ENCODE measurements at places on chromosomes 1 and 21.

DNA sequence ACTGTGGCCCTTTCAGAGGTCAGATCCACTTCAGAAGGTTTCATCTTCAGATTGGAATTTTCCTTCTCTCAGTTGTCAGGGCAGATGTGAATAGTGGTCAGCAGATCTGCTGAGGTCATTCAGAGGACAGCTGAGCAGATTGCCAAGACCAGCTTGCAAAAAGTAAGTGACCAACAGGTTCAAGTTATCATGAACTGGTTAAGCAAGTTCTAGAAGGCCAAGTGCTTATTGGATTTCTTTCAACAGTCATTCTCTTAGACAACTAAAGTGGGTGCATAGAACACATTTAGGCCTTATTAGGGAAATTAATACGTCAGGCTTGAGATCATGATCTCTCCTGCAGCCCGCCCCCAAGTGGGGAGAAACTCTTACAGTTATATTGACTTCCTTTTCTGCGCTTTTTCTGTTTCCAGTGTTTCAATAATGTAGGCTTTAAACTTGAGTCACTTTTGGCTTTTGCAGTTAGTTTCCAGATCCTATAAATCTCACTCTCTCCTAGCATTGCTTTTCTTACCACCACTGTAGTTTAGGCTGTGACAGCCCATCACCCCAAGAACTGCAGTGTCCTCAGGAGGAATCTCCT lies 96.4 kb downstream of the C1orf21 start:
- DNase-seq, result no peak

- DNase-seq, result peak; percentile 40
These were observed 112.7 kb downstream of the RUNX1 start for GRCh38 chr21:34936371-34936789.

- DNase-seq, result peak; percentile 32
These were observed 106.7 kb upstream of the ADAR start for GRCh38 chr1:154714638-154715037.

DNA sequence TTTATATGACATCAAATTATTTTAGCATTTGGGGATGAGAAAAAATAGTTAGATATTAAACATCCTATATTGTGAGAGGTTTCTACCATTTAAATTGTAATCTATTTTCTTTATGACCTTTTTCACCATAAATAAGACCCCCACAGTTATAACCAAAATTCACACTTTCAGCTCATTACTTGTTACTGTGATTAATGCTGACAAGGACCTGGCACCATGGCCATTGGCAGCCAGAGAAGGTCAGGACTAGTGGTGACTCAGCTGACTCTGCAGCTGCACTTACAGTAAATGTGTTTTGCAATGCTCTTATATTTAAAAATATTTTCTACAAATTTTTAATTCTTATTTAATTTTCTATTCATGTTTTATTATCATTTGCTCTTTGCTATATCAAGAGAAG lies 133.3 kb upstream of the C1orf105 start:
- DNase-seq, result peak; percentile 57

GRCh38 chr1:113035086-113035485 lies 37.9 kb upstream of the LRIG2 start:
- DNase-seq, result no peak

DNA sequence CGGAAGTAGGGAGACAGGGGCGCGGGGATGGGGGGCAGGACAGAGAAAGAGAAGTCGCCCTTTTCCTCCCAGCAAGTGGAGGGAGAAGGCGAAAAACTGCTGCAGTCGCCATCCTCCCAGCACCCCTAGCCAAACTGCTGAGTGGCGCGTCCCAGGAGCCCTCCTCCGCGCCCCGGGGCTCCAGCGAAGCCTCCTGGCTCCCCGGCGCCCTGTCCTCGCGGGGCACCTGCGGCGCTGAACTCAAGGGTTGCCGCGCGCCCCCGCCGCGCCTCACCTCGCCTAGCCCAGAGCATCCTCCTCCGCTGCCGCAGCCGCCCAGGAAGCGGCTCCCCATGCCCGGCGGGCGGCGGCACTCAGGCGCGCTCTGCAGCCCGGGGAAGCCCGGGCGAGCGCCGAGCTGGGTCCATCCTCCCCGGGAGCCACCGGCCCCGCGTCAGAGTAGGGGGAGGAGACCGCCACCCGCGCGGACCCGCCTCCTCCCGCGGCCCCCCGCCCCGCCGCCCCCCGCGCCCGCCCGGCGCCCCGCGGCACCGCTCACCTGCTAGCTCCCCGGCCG lies at the start of gene DAB1:
DAB1 (minus strand) TSS at position 405 of the 556 bp plus-strand sequence. CDS start 133,030 bp downstream, outside the sequence.
- DNase-seq, result peak; percentile 40

DNA sequence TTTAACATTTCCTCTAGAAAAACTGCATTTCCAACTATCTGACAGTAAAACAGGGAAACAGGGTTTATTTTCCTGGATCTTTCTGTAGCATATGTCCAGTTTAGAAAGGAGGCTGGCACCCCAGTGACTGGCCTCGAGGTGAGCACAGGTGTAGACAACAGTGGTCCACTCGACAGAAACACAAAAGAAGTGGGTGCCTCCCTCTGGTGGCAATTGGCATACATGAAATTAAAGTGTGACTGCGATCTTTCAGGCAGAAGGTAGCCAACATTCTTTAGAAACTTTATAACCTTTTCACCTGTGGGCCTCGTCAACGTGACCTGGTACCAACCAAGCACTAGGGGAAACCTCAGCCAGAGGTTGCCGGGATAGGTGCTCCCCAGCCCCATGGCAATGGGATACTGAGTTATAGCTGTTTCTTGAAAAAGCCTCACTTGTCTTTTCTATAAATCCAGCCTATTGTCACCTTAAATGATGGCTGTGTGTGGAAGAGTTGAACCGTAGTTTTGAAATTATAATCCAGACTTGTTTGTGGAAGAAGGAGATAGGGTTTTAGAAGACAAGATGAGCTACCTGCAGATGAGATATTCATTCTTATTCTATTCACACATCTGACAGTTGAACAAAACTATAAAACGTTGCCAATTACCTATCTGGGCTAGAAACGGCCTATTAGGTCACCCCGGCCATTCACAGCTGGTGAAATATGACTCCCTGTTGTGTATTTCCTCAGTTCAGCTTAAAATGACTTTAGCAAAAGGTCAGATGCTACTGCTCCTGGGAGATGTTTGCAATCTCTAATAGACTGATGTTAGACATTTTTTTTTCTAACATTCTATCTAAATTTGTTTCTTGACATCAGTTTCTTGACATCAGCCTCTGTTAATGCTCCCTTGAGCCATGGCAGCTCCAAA lies 44.3 kb downstream of the PCP4 start:
- no peak for DNase-seq

DNA sequence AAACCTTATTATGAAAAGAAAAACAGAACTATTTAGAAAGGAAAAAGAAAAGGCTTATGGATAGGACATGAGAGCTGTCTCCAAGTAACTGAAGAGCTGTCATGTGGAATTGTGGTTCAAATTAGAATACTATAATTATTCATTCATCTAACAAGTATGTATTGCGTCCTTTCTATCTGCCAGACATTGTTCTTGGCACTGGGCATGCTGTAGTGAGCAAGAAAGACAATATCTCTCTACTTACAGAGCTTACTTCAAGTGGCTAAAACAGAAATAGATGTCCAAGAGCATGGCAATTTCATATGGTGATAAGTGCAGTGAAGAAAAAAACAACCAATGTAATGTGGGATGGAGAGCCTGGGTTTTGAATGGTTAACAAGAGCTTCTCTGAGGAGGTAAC lies 413.0 kb downstream of the DPYD start:
- DNase-seq, result peak; percentile 2

DNA sequence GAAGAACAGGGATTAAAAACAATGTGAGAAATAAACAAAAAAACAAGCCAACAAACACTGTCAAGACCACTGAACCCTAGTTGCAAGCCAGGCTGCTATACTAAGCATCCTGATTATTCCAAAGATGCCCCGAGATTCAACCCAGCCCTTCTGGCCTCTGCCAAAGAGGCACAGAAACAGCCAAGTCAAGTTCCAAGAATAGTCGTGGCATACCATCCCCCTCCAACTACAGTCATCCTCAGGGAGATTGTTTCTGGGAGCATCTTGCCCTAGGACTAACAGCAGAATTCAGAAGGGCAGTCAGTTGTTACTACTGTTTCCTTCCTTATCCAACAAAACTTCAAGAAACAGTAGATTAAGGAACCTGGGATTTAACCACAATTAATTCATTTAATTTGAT lies 52.3 kb downstream of the ABL2 start:
- peak; percentile 81 for DNase-seq

- DNase-seq, result peak; percentile 86
These were observed 269.2 kb downstream of the SDCCAG8 start for GRCh38 chr1:243525085-243525487.

- no peak for DNase-seq
These were observed 52.3 kb upstream of the COL18A1 start for GRCh38 chr21:45352621-45353139.

DNA sequence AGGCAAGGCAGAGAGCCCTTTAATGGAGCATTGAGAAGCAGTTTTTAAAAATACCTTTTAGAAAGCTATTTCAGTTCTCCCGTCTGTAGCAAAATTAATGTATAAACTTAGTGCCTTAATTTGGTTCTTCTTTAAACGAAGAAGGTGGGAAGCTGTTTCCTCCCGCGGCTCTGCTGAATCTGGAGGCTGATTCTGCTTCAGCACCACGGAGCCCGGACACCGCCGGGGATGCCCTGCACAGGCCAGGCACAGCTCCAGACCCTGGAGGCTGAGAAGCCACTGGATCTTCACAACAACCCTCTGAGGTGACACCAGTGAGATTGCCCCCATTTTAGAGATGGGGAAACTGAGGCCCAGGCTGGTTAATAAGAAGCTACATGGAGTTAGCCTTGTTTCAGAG lies 175.8 kb upstream of the VAMP3 start:
- DNase-seq, result no peak

DNA sequence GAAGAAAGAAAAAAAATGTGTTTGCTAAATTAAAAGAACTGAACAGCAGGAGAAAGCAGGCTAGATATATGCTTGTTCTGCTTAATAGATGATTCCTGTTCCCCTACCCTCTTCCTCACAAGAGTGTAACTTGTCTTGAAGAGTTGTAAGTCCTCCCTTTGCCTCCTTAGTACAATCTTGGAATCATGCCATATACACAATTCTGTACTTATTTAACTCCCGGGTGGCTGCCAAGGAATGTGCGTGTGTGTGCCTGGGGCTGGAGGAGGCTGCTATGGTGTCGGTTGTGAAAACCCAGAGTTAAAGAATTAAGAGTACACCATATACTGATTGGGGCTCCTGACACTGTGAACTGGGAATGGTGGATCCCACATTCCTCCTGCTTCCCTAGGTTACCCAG lies 194.2 kb downstream of the SIPA1L2 start:
- DNase-seq, result peak; percentile 64

- no peak for DNase-seq
These were observed 4.2 kb upstream of the PLXNA2 start for GRCh38 chr1:208248307-208248801.

DNA sequence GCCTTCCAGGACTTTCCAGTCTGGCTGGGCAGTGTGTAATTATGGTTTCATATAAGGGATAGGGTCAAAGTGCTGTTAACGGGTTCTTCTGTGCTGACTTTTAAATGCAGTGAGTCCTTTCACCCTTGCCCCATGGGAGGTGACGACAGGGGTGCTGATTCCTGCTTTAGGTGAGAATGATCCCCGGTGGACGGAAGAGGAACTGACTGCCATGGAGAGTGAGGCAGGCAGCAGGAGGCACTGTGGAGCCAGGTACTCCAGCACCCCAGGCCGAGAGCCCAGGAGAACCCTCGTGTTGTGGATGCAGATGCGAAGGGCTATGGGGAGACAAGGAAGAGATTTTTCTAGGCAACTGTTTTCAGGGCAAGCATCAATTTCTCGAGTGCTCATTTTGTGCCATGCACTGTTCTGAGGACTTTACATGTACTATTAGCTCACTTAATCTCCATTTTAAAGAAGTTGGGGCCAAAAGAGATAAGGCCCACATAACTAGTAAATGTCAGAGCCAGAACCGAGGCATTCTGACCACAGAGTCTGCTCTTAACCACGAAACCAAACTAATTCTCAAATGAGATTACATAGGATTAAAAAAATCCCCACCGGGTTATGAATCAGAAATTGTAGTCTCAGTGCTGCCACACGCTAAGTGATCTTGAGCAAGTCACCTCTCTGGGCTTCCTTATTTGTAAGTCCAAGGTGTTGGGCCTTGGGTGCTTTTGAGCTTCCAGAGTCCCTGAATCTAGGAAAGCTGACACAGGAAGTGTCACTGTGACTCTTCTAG lies 28.2 kb downstream of the STPG1 start:
- peak; percentile 75 for DNase-seq

DNA sequence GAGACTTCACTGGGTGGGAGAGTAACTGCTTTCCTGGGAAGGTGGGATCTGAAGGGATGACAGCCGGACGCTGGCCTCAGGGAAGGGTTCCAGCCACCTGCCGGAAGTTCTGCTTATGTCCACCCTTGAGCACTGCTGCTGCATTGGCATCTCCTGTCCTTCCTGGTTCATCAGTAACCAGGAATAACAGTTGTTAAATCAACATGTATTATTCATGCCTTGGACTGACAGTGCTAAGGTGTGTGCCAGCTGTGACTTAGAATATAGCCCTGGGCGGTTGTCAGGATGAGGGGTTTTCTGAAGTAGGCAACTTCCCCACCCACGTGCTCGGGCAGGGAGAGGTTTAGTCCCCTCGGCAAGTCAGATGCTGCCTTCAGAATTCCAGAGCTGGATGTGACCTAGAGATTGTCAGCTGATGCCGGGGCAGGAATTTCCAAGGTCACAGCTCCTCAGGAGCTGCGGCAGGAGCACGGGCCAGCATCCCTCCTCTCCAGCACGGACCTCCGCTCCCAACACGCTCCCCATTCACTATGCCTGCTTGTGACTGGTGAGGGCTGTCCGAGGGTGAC lies 17.9 kb downstream of the CLDN14 start:
- DNase-seq, result no peak

DNA sequence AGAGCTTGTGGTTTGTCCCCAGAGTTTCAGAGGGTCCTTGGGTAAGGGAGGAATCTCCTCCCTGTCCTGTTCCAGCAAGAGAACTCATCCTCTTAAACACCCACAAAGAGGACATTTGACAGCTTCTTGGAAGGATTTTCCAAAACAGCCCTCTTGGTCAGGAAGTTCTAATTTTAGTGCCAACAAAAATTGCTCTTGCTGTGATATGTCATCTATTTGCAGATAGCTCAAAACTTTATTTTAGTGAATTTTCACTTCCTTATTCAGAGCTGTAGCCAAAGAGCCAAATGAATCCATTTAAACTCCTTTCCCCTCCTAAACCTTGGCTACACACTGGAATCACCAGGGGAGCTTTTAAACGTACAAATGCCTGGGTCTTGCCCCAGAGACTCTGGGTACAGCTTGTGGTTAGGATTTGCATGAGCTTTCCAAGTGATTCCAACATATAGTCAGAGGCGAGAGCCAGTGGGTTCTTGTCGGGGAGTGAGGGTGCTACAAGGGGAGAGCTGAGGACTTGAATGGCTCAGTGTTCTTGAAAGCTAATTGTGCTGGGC lies 11.8 kb upstream of the RASSF5 start:
- DNase-seq, result no peak

- no peak for DNase-seq
These were observed 122.3 kb upstream of the C1orf105 start for GRCh38 chr1:172298141-172298540.

All from fibroblast of skin of right biceps (primary cell).